Activated CD8-positive, alpha-beta memory T cell treated with anti-CD3 and anti-CD28 coated beads for 1 hour (primary cell): ENCODE measurements at places on chromosomes 3 and 15.

DNA sequence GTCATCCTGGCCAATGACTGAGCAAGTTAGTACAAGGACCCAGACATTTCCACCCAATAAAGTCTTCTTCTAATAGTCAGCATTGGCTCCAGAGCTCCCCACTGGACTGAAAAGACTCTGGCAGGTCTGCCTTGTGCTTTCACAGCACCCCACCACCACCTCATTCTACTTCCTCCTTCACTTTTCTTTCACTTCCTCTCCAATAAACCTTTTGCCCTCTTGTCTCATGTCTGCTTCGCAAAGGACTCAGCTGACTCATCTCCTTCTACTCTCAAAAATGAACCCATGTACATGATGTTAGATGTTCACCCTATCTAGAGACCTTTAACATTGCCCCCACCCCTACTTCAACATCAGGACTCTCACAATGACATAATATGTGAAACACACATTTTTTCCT lies 181.0 kb upstream of the PPP2R3A start:
- DNase-seq = no peak

- DNase-seq = no peak
These were observed 7.9 kb upstream of the CAMK1 start for GRCh38 chr3:9777694-9778021.

DNA sequence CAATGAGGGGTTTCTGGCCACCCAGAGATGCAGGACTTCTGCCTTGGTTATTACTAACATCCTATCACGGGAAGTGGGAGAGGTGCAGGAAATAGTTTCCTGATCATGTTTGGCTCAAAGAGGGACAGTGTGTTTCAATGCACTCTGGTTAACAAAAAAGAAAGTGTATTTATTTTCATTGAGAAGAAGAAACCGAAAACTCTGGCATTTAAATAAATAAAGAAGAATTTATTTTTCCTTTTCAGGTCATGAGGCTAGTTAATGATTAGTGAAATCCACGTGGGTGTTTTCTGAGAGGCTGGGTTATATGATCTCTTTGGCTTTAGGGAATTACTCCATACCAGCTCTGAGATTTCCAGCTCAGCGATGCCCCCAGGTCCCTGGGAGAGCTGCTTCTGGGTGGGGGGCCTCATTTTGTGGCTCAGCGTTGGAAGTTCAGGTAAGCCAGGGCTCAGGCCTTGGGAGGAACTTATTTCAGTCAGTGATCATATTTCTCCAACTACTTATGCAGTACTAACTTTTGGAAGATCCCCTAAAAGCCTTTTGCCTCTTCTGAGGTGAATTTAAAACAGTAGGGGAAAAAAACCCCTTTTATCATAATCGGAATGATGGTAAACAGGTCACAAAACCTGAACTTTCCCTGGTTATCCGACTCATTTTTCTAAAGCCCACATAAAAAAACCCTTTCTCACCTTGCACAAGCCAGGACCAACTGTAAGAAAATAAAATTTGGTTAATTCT lies at the start of gene PLA1A:
TSS of gene PLA1A (plus strand) at position 338 of the 741 bp plus-strand sequence. CDS start at position 367, 29 bp downstream.
- no peak for DNase-seq

DNA sequence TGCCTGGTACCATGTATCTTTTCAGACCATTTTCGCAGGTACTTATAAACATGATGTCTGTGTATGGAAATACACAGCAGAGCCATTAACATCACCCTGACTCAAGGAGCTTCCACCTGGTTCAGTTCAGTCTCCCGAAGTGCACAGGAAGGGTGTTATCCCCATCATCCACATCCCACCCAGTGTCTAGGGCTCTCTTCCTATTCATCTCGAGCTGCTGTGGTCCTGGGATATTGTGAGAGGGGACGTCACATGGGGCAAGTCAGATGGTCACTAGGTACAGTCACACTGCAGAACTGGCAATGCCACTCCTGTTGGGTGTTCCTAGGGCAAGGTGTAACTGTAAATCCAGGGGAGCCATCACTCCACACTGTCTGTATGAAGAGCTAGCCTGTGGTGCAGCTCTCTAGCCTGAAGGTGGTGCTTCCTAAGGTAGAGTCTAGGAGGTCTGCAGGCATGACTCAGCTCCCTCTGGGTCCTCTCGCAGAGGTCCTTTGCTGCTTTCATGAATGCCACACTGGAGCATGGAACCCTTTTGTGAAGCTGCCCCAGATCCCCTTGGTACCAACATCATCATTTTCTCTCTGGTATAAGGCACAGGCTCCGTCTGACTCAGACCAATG lies 13.9 kb downstream of the ISLR2 start:
- no peak for DNase-seq

GRCh38 chr15:41006479-41006878 lies 53.2 kb downstream of the CHAC1 start:
- DNase-seq = no peak

GRCh38 chr3:108972482-108972881 lies 18.8 kb upstream of the GUCA1C start:
- no peak for DNase-seq
